SHP77 (cell line): ENCODE measurements at places on chromosomes 5 and 9.

DNA sequence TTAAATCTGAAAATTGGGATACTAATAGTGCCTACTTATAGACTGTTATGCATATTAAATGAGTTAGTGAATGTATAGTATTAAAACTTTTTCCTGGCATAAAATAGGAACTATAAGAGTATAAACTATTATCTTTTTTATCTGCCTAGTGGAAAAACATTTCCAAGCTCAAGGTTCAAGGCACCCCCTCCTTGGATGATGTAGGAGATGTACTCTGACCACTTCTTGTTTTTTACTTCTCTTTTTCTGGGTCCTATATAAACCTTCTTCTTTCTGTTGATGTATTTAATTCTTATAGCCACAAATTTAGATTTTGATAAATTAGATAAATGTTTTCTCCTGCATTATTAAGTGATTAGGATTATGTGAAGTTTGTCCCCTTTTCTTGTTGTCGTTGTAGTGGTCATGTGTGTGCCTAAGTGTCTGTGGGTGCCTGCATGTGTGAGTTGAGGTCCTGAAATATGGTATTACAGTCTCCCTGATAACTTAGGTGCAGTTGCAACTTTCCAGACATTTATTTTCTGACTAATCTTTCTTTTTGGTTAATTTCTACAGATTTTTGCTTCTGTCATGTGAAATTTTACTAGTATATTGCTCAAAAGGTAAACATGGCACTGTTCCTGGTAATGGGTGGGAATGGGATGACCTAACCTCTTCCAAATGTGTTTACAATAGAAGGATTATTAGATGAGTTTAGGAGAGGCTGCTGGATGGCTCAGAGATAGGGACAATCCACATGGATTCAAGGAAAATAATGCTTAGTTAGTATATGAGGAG is 160.8 kb upstream of the CDKN2B start:
- DNase-seq: no peak

- no peak for DNase-seq
Observed at GRCh38 chr5:158032246-158032645, 173.3 kb upstream of the CLINT1 start.

- peak; percentile 50 for DNase-seq
Observed at GRCh38 chr9:85741095-85741874, 469 bp downstream of the AGTPBP1 start.

GRCh38 chr5:37039824-37040223 is 163.3 kb downstream of the NIPBL start:
- DNase-seq: no peak

DNA sequence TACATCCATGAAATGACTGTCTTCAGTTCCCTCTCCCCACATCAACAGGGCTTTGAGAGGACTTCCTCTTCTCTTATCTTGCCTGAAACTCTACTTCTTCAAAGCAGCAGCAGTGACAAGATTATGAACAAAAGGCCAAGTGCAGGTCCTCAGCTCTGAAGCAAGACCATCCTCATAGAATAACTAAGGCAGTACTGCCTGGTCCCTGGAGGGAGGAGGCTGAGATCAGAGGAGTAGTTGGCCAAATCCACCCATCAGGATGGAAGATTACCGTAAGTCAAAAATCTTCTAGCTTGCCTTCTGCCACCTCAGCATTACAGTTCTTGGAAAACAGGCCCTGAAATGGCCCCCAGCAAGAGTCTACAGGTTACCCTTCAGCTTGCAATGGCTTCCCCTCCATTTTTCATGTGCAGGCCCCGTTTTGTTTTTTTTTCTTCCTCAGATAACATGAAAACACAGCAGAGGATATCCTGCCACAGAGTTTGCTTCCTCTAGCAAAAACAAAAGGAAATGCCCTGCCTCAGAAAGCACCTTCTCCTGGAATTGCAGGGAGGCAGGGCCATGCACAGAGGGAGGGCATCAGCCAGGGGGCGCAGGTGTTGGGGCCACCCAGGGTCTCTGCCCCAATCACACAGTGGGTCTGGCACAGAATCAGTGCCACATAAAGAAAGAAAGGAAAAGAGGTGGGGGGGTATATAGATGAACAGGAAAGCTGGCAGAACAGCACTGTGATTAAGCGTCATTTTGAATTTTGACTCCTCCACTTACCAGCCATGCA is 40.0 kb downstream of the KLHL3 start:
- DNase-seq: no peak

GRCh38 chr9:132575005-132575609 is 7.3 kb upstream of the BARHL1 start:
- DNase-seq: peak; percentile 53

GRCh38 chr5:9197881-9198260 is 348.0 kb downstream of the SEMA5A start:
- DNase-seq: no peak

DNA sequence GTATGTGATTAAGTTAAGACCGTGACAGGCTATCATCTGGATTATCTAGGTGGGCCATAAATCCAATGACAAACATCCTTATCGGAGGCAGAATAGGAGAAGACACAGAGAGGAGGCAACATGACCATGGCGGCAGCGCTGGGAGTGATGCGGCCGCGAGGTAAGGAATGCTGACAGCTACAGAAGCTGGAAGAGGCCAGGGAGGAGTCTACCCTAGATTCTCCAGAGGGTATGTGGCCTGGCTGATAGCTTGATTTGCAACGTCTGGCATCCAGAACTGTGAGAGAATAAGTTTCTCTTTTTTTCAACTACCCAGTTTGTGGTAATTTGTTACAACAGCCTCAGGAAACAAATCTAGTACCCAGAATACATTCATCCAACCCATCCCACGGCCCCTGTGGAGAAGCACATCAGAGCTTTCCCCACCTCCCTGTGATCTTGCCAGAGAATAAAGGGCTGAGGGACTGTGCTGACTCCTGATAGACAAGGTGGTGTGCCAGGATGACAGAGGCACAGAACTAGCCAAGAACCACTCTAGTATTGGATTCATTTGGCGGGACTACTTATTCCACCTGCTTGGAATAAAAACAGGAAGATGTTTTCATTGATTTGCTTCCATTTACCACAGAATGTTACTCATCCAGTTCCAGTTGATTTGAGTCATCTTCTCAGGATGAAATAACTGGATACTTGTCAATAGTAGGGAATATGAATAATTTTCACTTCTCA is 187.4 kb downstream of the MAN2A1 start:
- DNase-seq: no peak

DNA sequence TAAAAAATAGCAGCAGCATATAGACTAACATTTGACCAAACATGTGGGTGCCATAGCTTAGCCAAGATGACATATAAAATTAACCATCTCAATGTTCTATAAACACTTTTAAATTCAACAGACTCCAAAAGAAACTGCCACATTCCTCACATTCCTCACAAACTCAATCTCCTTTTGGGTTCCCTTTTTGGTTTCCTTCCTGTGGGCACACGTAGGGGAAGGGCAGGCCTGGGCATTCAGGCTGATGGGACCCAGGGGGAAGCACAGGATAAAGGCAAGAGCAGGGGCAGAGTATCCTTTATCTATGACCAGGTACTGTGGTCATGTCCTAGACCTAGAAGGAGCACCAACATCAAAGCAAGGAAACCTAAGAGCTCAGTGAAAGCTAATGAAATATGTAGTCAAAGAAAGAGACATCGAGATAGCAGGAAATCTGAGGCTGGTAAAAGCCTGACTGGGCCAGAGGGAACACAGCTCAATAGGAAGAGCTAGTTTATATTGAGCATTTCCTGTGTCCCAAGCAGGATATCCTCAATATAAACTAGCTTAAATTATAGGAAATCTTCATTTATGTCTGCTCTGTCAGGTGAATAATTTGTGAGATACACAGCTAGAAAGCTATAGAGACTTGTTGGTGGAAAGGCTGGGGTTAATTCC is 13.6 kb upstream of the ERAP1 start:
- no peak for DNase-seq

DNA sequence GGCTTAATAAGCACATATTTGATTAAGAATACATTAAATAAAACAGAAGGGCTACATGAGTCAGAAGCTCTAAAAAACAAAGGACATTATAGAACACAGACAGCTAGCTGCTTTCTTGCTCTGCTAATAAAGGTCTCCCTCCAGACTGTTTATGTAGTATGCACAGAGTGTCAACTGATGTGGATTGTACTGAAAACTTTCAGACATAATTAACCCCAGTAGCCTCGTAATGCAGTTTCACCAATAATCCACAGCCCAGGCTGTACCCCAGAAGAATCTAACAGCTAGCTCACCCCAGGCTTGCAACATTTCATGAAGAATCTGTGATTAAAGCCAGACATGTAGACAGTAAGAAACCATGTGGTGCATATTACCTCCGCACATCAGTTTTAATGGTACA is 30.8 kb downstream of the FGF10 start:
- DNase-seq: no peak

GRCh38 chr5:97627272-97627671 is 444.2 kb upstream of the RIOK2 start:
- no peak for DNase-seq

GRCh38 chr5:16721151-16722096 is 104.6 kb upstream of the RETREG1 start:
- DNase-seq: no peak

- no peak for DNase-seq
Observed at GRCh38 chr9:11374926-11375325, 762.1 kb upstream of the PTPRD start.

- DNase-seq: no peak
Observed at GRCh38 chr5:85741972-85742371, 875.8 kb upstream of the COX7C start.

- no peak for DNase-seq
Observed at GRCh38 chr5:122322801-122323548, 10.9 kb downstream of the SNCAIP start.

- peak; percentile 54 for DNase-seq
Observed at GRCh38 chr5:143400541-143401226, 2.8 kb downstream of the NR3C1 start.

DNA sequence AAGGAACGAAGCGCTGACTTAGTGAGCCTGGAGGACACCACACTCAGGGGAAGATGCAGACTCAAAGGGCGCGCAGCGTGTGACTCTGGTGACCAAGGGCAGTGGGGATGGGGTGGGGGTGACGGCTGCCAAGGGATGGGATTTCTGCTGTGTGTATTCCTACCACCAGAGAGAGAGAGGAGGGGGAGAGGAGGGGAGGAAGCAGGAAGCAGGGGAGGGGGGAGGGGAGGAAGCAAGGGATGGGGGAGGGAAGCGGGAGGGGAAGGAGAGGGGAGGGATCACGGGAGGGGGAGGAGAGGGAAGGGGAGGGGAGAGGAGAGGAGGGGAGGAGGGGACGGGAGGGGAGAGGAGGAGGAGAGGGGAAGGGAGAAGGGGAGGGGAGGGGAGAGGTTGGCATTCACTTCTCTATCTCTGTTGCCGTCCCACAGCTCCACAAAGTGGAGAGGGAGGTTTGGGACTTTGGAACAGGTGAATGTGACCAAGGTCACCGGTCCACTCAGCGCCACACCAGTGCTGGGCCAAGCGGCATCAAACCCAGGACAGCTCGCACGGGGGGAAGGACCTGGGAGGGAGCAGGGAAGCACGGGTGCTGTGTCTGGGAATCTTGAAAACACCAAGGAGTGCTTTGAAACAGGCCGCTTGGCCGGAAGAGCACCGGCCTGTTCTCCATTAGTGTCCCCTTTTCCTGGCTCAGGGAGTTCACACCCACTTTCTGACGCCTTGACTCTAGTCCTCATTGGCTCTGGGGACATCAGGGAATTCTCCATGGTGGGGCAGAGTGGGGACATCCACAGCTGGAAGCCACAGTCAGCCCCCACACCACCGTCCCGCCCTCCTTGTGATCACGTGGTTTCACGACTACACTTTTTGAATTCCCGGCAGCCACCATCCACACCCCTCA is 77.4 kb downstream of the VAV2 start:
- DNase-seq: no peak

DNA sequence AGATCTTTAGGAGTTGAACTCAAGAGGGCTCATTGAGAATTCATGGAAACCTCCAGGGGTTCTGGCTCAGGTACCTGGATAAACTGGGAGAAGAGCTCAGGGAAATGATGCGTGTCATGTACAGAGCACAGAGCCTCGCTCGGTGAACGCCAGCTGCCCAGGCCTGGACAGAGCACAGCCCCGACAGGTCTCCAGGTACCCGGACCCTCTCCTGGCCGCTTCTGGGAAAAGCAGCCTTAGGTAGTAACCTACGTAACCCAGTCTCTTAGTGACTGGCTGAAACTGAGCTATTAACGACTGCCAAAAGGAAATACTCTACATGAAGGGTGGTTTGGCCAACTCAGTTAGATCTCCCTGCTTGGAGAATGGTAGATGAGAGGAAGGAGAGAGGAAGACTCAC is 157.4 kb downstream of the TTLL11 start:
- DNase-seq: no peak

GRCh38 chr5:73747696-73748380 is 121.8 kb downstream of the ARHGEF28 start:
- DNase-seq: no peak

DNA sequence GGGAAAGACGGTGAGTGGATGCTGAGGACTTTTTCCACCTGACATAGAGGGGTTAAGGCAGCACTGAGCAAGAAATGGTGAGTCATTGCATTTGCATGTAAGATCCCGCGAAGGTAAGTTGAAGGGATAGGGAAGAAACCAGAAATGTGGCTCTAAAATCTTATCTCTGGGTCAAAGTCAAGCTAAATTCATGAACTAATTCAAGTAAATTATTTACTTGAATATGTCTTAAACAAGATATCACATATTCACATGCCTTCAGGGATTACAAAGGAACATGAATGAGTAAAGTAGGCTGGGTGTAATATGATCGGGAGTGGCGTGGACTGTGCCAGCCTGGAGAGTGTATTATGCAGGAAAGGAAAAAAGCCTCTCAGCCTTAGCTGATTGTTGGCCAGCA is 74.4 kb upstream of the EQTN start:
- no peak for DNase-seq

DNA sequence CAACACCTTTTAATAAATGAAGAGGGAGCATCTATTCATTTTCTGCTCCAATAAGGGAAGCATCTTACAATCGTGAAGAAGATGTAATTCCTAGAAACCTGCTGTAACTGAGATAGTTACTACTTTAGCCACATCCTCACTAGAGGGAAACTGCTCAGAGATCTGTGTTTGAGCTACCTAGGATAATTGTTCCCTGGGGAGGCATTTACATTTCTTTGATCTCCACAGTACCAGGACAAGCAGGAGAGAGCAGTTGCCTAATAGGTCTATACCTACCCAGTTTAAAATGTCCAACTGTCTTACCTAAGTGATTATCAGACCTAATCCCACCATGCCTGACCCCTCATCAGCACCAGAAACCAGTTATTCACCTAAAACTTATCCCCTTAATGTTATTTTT is 196.9 kb downstream of the TUSC1 start:
- DNase-seq: no peak

- DNase-seq: no peak
Observed at GRCh38 chr9:72044095-72044494, 16.3 kb downstream of the C9orf57 start.

- DNase-seq: peak; percentile 73
Observed at GRCh38 chr5:1801222-1801966, at the start of gene NDUFS6. Gene NDUFS6, plus strand, starts transcription at chr5:1801407. Its CDS starts 11 bp downstream, at chr5:1801418.

GRCh38 chr5:173744551-173744950 is 128.1 kb upstream of the BOD1 start:
- DNase-seq: no peak

- DNase-seq: no peak
Observed at GRCh38 chr9:98888801-98889421, 54.8 kb upstream of the COL15A1 start.
